ENCODE measurements at places on chromosomes 11 and 22.

- DNase-seq: no peak
These were observed 435 bp upstream of the TAF6L start for GRCh38 chr11:62770778-62771143.

DNA sequence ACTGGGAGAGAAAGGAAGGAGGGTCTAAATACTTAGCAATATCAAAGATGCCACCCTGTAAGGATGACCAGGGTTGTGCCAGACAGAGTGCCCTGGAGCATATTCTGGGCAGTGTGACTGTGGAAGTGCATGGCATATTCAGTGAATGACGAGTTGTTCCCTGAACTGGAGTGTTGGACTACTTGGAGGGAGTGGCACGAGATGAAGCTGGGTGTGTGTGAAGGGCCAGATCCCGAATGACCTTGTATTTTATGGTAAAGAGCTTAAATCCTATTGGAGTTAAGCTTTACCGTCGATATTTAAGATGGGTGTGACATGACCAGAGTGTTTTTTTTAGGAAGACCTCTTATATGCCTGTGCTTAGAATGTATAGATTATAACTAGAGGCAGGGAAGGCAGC lies 48.8 kb downstream of the STIM1 start:
- no peak for DNase-seq

DNA sequence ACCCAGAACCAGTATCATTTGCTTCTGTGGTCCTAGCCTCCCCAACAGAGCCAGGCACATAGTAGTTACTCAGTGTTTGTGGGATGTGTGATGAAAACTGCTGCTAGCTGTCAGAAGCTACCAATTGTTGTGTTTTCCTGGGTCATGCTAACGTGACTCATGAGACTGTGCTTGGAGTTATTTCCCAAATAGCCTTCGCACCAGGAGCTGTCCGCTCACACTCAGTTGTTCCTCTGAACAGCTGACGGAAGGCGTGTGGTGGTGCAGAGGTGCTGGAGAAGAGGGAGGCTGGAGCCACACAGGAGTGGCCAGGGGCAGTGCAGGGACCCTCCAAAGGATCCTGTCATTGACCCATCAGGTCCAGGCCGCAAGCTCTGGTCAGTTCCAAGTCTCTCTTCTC lies 53.9 kb upstream of the TBCEL start:
- no peak for DNase-seq

DNA sequence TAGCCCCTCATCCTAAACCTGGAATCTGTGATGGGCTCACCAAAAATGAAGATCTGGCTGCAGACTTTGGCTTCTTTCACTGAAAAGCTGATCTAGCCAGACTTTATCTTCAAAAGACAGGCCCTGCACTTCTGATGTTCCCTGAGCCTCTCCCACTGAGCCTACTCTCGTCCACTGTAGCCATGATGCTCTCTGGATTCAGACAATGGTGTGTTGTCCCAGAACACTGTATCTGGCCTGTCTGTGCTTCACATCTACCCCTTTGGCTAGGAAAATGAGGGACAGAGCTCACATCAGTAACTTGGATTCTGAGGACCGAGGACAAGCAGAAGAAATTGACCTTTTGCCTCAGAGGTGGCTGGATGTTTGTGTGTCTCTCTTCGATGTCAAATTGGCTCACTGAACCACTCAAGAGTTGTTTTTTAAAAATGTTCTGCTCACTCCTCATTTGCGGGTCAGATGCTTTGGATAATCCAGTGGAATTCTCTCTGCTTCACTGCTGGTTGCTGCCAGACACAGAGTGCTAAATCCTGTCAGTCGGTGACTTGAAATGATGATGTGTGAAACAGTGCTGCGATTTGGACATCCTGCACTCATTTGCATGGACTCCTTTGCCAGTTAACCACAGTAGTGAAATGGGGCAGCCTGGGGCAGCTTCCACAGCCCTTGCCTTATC lies 67.5 kb downstream of the ARFGAP2 start:
- no peak for DNase-seq

DNA sequence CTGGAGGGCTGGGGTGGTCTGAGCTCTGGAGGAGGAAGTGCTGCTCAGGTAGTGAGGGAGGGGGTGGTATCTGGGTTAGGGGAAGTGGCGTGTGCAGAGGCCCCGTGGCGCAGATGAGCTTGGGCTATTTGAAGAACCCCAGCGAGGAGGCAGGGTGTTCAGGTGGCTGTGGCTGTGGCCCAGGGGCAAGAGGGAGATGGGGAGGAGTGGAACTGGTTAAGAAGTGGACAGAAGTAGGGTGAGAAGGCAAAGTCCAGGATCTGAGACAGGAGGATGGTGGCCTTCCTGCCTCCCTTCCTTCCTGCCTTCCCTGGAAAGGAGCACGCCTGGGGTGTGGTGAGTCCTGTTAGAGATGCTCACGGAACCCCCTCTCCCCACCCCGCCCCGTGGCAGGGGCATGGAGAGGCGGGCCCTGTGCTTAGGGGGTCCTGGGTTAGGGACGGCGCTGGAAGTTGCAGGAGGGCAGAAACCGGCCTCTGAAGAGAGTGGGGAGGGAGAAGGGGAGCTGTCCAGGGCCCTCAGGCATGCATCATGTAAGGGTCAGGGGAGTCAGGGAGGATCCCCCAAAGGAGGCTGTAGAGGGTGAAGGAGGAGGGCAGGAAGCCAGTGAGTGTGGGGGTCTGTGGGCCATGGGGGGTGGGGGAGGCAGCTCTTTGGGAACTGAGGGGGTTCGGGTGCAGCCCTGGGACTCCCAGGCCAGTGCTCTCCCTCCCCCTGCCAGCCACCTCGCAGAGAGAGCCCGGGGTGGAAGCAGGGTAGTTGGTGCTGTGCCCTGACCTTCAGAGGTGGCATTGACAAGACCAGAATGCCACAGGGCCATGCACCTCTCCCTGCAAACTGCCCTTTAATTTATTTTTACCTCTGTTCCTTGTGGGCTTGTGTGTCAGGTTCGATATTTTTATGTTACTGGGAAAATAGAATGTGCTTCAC lies 63.7 kb upstream of the PARVG start:
- DNase-seq: no peak

DNA sequence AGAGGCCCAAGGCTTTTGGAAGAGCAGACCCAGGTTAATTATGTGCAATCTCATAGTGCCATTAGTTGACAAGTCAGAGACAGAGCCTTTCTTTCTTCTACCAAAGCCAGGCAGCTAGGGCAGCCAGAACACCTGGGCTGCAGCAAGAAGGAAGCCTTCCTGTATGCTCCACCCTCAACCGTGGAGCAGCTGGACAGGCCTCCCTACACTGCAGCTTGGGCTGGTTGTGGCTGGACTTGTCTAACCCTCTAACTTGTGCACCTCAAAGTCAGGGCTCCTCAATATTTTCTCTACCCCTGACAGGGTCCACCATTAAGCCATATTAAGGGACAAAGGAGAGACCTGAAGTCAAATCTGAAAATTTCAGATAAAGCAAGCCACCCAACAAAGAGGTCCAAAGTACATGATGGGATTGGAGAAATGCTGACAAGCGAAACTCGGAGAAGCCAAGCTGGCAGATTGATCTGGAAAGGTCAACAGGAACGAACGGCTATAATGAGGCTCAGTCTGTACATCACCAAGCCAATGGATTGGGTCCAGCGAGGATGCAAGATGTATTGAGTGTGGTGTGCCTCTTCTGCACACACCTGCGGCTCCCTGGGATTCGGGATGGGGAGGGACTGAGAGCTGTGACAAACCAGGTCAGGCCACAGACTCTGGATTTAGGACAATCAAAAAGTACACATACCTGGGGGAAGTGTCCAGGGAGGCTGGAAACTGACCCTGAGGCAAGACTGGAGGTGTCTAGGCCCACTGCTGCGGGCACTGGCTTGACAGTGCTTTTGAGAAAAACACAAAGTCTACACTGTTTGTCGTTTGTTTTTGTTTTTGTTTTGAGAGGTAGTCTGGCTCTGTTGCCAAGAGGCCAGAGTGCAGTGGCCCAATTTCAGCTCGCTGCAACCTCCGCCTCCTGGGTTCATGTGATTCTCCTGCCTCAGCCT lies 11.7 kb upstream of the SLC43A3 start:
- no peak for DNase-seq

GRCh38 chr11:6443269-6444003 lies 2.6 kb upstream of the HPX start:
- DNase-seq: no peak

DNA sequence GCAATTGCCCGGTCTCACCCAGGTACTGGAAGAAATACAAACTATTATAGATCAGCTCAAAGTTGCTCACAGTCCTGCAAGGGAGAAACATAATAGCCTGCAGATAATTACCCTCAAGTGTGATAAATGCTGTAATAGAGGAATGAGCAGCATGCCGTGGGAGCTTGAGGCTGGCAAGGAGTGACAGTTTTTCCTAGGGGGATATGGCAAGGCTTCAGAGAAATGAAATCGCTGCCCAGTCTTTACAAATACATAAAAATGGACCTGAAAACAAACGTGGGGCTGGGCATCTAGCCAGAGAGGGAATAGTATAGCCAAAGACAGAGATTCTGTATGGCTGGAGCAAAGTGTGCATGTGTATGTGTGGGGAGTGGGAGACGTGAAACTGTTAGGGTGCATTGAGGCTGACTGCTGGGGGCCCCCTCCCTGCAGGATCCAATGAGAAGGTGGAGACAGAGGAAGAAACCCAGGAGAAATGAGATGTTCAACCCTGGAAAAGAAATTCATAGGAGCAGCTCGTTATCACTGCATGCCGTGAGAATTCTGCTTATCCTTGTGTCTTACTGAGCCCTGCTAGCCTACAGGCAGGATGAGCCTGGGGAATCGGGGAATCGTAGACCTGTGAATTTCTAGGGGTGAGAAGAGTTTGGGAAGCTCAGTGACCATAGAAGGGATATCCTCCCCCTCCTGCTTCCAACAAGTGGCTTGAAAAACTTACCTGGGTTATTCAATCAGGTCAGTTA lies 167.0 kb downstream of the LDLRAD3 start:
- no peak for DNase-seq

DNA sequence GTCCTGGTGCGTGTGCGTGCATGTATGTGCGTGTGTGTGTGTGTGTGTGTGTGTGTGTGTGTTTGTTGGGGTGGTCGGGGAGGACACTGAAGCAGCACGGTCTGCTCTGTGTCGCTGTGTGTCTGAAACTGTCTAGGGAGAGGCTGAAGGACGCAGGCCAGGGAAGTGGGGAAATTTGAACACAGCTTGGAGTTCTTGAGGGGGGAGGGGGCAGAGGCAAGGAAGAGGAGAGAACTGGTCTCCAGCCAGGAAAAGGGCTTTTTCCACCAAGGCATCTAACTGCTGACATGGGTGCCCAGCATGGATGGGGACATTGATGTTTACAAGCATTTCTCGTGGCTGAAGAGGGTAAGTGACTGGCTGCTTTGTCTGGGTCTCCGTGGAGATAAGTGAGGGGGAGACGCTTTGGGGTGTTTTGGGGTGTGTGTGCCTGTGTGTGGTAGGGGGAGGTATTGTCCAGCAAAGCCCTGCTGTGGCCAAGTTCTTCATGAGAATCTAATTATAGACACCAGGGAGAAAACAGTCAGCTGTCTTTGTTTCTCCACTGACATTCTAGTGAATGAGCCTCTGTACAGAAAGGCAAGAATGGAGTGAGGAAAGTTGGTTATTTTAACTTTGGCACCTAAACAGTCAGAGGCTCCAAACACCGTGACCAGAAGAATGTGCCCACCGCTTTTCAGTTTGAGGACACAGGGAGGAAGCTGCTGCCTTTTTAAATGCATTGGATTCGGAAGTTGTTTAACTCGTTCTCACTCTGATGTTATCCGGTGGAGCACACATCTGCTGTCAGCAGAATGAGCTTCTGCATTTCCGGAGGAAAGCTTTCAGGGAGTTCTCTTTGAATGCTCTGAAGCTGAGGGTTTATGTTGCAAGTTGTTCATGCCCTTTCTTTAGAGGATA lies 63.7 kb downstream of the PPFIBP2 start:
- no peak for DNase-seq

DNA sequence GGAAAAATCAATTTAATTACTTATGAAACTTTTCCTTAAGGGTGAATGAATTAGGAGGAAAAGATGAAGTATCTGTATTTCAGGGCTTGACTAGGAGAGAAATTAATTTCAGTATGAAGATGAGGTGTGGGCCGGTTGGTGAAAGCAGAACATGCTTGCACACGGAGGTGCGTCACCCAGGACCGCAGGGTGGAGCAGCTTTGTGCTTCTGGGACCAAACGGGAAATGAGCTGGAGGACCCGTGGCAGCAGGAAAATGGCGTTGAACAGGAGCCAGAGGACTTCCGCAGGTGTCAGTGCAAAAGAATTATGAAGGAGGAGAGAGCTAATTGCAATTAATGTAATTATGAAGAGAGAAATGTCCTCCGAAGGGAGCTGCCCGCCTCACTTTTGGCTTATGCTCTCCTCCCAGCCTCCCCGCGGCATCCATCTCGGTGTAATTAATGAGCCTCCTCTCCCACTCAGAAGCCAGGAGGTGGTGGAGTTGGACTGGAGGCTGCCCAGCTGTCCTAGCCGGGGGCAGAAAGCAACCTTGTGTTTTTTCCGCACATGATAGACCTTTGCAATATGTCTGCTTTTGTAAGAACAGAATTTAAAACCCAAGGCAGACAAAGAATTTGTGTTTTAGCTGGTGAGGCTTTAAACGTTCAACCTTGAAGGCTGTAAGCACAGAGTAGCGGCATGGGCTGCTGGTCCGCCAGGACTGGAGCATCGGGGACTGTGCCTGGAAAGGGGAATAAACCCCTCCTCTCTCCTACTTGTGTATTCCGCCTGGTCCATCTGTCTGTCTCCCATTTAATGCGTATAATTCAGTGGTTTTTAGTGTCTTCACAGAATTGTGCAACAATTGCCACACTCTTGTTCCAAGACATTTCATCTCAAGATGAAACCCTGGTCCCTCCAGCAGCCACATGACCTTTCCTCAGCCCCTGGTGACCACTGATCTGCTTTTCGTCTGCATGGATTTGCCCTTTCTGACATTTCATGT lies 180.6 kb downstream of the TBC1D22A start:
- DNase-seq: no peak

GRCh38 chr11:26946257-26946716 lies 47.6 kb upstream of the FIBIN start:
- DNase-seq: no peak

- no peak for DNase-seq
These were observed 29.9 kb upstream of the JAM3 start for GRCh38 chr11:134038897-134039470.

DNA sequence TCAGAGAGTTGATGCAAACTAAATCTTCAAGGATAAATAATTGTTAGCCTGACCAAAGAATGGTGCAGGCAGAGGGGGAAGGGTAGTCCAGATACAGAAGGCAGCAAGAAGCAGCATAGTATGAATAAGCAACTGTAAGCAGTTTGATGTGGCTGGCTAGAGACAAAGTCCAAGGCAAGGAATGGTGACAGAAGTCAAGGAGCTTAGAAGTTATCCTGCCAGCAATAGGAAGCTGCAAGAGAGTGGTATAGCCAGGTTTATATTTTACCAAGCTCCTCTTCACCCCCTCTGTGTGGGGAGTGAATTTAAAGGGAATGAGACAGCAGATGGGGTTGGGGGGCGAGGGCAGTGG lies 14.7 kb downstream of the TRIM3 start:
- DNase-seq: no peak

DNA sequence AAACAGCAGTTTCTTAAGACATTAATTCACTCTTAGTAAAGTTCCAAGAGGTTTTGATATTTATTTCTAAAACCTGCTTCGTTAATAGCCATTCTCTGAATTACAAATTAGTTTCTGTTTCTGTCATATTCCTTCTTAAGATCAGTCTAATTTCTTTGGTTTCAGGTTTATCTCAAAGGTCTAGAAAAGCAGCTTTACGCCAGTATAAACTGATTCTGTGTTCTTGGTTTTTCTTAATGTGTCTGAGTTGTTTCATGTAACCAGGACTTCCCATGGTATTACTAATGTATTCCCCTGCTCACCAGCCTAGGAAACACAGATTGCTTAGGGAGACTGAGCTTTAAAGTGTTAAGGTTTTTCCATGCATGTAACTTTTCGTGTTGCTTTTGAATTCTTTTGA lies 6.8 kb upstream of the ACY3 start:
- no peak for DNase-seq

- DNase-seq: no peak
These were observed 41.9 kb downstream of the CERK start for GRCh38 chr22:46696229-46696518.

- no peak for DNase-seq
These were observed 758 bp downstream of the MCAM start for GRCh38 chr11:119316016-119316728.
